CMK (cell line): ENCODE measurements at places on chromosomes 5 and 9.

DNA sequence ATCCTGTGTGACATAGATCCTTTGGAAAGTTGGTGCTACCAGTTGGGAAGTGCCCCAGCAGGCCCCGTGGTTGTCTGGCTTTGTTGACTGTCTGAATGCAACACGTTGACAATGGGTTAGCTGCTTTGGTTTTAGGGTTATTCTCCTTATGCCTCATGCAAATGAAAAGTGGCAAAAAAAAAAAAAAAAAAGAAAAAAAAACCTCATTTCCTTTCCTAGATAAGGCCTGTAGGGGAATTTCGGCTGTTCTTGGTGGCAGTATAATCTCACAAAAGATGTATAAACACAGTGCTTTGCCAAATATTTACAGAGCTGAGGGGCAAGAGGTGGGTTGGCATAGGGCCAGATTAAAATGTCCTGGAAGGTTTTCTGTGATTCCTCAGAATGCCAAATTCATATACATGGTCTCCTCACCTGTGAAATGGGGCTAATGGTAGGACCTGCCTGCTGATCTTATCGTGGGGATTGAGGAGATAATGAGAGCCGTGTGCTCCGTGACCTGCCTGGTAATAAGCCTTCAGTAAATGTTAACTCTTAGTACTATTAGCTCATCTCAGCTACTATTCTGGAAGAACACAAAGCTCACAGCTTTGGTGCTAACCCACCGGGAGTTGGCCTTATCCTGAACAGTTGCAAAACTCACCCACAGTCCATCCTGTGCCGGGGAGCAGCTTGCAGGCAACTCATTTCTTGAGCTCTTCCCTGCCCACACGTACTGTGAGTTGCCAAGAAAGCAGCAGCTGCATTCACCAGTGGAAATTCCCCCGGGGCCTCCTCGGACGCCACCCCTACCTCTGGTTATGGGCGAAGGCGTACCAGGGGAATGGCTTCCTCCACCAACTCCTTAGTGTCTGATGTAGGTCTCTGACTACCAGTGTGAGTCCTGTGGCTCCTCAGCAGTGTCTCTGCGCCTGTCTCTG lies 220.3 kb downstream of the NR3C1 start:
- no peak for DNase-seq

DNA sequence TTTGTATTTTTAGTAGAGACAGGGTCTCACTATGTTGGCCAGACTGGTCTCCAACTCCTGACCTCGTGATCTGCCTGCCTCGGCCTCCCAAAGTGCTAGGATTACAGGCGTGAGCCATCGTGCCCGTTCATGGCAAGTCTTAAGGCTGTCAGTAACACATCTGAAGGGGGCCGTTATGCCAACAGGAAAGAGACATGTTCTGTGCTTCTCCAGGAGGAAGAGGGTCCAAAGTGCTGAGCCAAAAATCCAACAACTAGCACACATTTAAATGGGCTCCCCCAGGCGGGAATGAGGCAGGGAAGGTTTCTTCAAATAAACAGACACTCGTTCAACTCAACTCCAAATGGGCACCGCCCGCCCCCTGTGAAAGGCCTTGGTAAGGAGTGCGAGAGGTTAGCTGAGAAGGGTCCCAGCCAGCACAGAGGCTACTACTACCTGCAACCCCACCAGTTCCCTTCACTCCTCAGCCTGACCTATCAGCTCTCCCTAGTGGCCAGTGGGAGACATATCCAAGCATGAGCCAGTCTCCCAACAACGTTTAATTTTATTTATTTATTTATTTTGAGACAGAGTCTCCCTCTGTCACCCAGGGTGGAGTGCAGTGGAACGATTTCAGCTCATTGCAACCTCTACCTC lies 84.1 kb upstream of the DMRT1 start:
- DNase-seq: no peak

DNA sequence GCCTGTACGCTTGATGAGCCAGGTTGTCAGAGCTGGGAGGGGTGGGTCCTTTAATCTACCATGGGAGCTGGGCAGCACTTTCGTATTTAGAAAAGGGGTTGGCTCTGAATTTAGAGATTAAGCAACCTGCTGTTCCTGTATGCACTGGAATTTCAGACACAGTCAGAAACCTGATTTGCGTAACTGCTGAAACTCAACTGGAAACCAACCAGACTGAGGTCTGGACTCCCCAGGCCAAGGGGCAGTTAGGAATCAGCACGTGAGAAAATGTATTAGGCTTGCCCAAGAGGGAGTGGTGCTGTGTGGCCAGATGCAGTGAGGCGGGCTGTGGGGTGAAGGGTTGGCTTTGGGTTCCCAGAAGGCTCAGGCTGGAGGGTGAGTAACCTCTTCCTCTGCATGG lies 235.0 kb downstream of the GOLPH3 start:
- no peak for DNase-seq

- DNase-seq: peak; percentile 50
Measured at GRCh38 chr9:249025-249424, 34.4 kb downstream of the DOCK8 start.

GRCh38 chr9:123073441-123073840 lies 40.0 kb downstream of the GPR21 start:
- no peak for DNase-seq

- DNase-seq: no peak
Measured at GRCh38 chr9:69168709-69169217, 5.3 kb upstream of the TJP2 start.

GRCh38 chr5:136840601-136841000 lies 475.3 kb upstream of the TRPC7 start:
- DNase-seq: no peak

DNA sequence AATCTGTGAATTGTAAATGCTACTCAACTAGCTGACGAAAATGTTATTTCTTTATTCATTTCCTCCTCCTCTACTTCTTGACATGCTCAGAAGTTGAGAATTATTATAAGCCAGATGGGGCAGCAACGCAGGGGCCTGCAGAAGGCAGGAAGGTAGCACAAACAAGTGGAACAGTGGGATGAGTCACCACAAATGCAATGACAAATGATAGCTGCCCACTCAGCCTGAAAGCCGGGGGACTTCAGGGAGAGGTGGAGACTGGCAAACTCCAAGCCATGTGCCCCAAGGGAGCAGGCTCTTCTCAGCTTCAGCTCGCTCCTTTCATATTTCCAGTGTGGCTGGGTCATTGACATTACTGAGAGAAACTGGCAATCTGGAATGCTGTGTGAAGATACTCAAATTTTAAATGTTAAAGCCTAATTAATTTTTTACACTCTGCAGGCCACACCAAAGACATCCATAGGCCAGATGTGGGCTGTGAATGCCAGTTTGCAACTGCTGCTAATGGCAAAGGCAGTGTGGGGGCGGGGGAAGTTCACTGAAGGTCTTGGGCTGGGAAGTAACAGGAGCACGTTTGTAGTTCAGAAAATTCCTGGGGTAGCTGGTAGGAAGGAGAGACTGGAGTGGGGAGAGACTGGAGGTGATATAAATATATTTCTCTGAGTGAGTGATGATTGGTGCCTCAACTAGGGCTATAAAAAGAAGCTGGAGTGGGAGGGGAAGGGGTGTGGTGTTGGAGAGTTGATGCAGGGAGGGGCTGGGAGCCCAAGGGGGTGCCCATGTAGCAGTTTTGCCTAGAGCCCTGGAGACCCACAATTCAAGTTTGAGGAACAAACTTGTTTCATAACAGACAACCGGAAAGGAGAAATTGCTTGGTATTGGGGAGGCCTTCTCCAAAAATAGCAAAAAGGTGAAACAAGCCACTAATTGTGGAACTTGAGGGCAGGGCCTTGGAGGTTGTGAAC lies 20.8 kb upstream of the ADRB2 start:
- DNase-seq: no peak

GRCh38 chr5:14532180-14532579 lies 49.4 kb upstream of the OTULINL start:
- no peak for DNase-seq

- no peak for DNase-seq
Measured at GRCh38 chr5:140429724-140430123, 28.1 kb downstream of the ANKHD1 start.

DNA sequence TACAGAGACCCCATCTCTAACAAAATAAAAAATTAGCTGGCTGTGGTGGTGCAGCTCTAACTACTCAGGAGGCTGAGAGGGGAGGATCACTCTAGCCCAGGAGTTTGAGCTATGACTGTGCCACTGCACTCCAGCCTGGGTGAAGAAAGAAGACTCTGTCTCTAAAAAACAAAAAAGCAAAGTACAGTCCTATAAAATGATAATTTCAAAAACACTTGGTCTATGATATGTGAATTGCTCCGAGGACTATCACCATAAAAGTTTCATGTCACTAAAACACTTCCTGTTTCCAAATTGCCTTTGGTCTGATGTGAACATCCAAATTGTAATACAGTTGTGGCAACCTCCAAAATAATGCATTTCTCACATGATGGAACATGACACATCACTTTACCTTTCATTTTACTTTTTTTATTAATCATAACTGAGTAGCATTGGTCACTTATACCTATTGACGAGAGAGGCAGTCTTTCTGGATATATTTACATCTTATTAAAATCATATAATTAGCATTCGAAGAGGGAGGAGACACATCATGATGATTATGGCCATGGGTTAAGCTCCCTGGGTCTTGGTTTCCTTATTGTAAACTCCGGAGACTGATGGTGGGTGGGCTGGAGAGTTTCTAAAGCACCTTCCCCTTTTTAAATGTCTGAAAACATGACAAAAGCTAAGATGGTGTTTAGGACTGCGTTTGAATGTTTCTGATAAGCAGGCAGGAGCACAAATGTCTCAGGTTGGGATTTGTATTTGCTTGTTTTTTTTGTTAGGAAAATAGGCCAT lies 25.8 kb upstream of the CD180 start:
- DNase-seq: no peak
